ENCODE measurements at places on chromosomes 12 and 14.

DNA sequence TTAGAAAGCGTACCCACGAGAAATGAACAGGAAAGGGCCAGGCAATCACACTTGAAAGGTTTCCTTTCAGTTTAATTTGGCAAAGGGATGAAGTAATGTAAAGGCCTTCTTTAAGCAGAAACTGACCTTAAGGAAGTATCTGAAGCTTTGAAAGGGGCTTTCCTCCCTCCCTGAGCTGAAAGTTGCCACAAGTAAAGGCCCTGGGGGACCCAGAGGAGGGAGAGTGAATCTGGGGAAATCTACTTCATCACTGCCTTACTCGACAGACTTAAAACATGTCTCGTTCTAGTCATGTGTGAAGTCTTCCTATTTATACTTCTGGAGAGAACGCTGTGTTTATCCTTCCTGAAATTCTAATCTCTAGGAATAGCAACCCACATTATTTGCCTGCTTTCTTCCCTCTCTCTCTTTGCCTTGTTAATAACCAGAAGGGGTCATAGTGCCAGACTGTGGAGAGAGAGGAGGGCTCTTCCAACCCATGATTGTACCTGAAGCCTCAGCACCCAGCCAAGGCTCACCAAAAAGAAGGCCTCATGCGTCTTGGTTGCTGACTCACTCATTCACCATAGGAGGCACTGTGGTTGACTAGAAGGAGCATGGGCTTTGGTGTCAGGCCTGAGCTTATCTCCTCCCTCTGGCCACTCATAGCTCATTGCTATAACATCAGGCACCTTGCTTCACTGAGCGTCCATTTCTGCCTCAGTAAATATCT, 10.2 kb upstream of the GPX2 start:
- no peak for DNase-seq

DNA sequence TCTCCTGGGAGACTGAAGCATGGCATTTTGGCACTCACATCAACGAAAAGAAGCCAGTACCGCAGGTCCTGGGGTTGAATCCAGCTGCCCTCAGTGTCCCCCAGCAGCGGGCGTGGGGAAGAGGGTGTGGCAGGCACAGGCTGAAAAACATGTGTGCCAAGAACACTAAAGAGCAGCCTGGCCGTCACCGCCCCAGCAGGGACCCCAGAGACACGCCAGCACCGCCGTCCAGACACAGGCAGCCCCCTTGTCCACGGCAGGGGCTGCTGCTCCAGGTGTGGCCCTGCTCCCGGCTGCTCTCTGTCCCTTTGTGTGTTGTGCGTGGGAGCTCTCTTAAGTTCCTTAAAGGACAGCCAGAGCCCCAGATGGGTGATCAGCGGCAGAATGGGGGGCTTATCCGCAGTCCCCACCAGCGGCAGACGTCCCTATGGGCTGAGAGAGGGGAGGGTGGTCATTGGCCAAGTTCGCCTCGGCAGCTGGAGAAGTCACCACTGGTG, 556 bp downstream of the PHETA1 start:
- no peak for DNase-seq

DNA sequence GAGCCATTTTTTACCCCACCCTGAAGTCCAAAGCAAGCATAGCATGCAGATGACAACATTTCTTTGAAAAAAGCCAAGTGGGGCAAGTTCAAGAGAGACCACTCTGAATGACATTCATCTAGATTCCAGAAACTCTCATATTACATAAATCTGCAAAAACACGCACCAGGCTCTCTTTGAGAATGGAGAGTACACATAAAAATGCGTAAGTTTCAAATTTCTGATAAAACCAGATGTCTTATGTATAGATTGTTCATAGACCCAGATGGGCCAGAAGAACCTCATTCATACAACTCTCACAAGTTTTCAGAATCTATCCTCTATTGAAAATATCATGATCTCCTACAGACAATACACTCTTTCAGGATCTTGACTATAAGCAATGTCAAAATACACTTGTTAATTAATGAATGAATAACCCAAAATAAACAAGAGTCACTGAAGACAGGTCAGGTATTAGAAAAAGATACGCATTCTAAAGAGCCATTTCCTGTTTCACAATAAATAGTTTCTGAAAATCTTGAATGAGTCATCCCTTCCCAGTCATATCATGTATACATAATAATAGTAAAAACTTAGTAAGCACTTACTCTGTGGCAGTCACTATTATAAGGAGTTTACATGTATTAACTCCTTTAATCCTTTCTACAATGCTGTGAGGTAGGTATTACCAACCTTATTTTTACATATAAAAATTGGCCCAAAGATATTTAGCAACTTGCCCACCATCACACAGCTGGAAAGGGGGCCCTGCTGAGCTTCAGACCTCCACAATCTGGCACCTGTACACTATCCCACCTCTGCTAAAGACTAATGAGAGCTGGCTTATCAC, 72.0 kb downstream of the PPP2R5E start:
- DNase-seq, result no peak

DNA sequence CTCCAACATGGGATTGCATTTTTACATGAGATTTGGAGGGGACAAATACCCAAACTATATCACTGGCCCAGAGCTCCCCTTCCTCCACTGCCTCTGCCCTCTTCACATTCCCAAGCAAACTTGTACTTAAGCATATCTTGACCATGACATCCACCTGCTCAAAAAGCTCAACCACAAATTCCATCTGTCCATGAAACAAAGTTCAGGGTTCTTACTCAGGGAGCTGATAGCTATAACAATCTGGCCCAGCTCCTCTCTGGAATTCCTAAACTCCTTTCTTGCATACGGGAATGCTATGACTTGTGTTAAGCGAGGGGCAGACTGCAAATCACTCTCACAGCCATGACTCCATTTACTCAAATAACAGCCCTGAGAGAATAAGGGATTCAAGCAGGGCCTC, 152.1 kb downstream of the GALC start:
- no peak for DNase-seq

DNA sequence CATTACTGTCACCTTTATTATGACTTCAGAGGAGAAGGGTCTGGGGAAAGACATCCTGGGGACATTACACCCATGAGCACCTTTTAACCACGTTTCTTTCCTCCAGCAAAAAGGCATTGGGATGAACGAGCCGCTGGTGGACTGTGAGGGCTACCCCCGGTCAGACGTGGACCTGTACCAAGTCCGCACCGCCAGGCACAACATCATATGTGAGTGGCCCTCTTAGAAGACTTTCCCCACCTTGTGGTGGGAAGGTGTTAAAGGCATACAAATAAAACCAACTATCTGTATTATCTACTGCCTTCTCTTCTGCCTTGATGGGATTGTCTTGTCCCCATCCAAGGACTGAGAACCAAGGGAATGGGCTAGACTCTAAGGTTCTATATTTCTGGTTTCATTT, 6.0 kb downstream of the PSMD9 start:
- DNase-seq, result no peak

- peak; percentile 80 for DNase-seq
These were observed 29.5 kb upstream of the RPLP0 start for GRCh38 chr12:120230326-120230973.

DNA sequence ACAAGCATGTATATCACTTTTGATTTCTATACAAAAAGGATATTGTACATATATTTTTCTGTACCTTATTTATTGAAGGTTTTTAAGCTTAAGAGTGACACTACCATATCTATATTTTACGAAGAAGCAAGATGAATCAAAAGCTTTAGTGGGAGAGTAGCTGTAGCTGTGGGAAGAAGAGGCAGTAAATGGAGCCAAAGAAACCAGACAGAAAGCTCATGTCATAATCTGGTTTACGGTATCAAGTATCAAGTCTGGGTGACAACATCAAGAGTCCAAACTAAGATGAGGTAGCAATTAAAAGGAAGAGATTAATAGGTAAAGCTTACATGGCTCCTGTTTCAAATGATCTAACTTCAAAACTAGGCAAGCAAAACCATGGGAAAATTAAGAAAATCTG, 54.8 kb downstream of the CEP83 start:
- no peak for DNase-seq

- no peak for DNase-seq
These were observed 73.4 kb upstream of the AVPR1A start for GRCh38 chr12:63224396-63224795.

GRCh38 chr12:6275928-6276887, 34.3 kb upstream of the PLEKHG6 start:
- DNase-seq, result no peak

GRCh38 chr12:25130741-25131188, 64.2 kb downstream of the DNAI7 start:
- DNase-seq, result peak; percentile 14

DNA sequence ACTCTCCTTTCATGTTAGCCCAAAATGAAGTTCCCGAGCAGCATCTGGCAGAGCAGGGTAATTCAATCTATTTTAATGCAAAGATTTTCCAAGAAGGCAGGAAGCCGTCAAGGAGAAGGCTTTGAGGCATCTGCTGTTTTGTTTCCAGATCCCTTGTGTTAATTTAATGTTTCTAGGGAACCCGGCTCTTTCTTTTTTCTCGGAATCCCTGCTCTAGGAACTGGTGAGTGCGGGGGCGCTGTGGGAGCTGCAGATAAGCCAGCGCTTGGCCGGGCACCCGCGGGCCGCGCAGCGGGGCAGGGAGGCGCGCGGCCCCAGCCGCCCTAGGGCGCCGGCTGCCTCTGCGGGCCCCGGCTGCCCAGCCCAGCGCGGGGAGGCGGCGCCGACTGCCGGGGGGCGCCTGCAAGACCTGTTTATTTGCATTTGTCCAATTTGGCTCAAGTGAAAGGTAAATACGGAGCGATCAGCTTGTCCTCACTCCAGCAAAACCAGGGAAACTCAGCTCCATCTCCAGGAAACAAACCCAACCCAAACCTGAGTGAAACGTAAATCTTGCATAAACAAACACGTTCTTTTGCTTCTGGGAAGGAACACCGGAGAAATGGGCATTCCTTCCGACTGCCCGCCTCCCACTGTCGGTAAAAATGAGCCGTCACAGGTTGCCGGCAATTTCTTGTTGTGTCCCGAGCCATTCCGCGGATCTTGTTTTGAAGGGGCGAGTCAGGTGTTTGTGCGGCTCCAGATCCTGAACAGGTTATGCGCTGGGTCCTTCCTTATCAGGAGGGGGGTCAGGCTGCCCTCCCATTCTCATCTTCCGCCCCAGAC, 65.1 kb downstream of the CRADD start:
- DNase-seq, result no peak

- DNase-seq, result peak; percentile 63
These were observed at the start of gene RBMS2 for GRCh38 chr12:56521590-56522371. Gene RBMS2, plus strand, starts transcription at chr12:56521820. Its CDS starts 204 bp downstream, at chr12:56522024.

DNA sequence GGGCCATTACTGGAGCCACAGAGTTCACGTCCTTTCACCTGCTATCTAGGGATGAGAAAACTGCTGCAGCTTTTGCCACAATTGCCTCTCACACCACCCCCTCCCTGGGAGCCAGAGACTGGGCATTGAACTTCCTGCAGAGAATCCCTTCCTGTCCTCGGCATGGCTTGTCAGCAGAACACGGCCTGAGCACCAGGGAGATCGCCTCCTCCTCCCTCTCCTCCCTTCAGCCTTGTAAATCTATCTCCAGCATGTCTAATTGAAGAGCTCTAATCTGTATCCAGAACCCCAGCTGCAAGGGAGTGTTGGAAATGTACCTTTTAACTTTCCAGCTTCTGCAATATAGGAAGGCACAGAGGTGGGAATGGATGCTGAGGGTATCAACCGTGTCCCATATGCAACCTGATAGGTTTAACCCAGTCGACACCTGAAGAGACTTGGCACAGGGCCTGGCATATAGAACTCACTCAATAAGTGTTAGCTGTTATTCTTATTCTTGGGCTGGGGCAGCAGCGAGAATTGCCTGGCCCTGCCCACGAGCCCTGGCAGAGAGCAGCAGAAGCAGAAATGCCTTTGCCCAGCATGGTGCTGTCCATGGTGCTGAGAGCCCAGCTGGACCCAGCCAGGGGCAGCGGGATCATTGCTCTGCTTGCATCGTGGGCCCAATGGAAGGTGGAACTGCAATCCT, 26.8 kb downstream of the TMEM63C start:
- DNase-seq, result peak; percentile 3

- no peak for DNase-seq
These were observed 7.6 kb downstream of the PIWIL1 start for GRCh38 chr12:130345292-130345691.

DNA sequence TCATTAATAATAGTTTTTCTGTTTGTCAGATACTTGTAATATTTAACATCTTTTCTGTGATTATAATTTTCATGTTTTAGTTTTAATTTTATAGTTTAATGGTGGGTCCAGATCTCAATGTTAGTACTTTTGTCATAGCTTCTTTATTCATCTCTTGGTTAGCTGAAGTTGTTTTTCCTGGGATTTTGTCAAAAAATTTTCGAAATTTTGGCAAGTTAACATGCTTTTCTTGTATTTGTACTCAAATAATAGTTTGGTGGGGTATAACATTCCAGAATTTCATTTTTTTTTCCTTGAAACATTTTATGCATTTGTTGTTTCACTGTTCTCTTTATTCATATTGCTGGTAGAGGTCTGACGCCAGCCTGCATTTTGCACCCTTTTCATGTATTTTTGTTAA, 45.5 kb downstream of the KTN1 start:
- no peak for DNase-seq

DNA sequence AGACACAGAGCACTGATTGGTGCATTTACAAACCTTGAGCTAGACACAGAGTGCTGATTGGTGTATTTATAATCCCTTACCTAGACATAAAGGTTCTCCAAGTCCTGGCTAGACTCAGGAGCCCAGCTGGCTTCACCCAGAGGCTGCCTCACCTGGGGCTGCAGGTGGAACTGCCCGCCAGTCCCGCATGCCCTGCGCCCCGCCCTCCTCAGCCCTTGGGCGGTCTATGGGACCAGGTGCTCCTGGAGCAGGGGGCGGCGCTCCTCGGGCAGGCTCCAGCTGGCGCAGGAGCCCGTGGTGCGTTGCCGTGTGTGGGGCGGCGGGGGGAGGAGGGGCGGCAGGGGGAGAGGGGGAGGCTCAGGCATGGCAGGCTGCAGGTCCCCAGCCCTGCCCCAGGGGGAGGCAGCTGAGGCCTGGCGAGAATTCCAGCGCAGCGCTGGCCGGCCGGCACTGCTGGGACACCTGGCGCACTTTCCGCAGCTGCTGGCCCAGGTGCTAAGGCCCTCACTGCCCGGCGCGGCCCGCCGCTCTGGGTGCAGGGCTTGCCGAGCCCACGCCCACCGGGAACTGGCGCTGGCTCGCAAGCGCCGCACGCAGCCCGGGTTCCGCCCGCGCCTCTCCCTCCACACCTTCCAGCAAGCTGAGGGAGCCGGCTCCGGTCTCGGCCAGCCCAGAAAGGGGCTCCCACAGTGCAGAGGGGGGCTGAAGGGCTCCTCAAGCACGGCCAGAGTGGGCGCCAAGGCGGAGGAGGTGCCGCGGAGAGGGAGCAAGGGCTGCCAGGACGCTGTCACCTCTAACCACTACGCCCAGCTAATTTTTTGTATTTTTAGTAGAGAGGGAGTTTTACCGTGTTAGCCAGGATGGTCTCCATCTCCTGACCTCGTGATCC, 3.1 kb upstream of the SLCO1B3 start:
- DNase-seq, result no peak

DNA sequence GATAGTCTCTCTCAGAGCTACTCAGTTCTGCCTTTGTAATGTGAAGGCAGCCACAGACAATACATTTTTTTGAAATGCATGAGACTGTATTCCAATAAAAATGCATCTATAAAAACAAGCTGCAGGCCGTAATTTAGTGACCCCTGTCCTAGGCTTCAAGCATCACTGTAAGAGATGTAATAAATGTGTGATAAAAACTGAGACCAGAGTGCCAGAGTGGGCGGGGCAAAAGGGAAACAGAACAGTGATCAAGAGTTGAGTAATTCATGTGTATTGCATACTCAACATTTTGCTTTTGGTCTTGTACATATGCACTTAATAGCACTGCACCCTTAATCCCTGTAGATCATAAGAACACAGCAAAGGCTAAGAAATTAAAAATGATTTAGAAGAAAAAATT, 743.5 kb downstream of the DIO2 start:
- DNase-seq, result no peak

All from AG04449 (cell line).